ENCODE measurements at places on chromosomes 7 and 10.

DNA sequence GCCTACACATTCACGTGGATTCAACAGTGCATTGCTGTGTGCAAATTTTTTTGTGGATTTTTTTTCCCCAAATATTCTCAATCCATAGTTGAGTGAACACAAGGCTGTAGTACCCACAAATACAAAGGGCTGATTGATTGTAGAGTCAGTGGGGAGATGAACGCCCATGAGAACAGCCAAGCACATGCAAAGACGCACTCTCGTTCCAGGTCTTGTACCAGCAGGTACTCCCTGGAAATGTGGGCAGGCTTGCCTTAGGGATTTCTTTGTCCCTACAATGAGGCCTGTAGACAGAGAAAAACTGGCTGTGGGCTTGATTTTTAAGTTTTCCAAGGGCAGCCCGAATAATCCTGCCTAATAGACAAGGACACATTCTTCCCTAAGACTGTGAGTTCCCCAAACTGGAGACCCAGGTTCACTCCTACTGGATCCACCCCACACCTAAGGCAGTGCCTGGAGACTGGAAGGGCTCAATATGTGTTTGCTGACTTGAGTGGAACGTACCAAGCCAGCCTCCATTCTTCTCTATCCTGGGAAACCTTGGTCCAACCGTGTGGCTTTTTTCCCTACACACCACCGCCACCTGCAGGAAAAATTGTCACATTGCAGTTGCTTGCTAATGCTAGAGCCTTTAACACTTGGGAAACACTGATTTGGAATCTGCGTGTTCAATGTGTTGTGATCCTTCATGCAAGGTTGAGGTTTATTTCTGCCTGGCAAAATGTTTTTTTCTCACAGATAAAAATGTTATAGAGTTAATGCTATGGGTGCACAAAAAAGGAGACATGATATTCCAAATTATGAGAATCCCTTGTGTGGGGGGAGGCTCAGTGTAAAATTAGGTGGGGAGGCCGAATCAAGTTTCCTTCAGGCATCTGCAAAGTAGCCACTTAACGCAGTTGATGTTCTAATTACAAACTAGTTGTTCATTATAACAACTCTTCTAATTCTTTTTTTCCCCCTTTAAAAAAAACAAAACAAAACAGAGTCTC is 49.3 kb downstream of the PPP1R17 start:
- no peak for ATAC-seq

DNA sequence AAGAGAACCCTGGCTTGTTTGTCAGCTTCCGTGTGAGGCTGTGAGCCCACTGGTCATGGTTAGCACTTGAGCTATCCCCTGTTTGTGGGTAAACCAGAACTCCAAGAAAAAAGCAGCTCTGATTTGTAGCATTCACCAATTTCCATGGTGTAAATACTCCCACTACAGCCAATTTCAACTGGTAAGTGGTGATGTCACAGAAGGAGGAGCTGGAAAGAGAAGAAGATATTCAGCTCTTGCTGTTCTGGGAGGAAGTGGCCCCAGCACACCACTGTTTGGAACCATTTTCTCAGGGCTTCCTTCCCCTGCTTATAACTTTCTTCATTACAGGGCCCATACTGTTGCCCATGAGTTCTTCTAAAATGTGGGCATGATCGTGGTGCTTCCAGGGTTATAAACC is 500.1 kb upstream of the ZMIZ1 start:
- ATAC-seq, result no peak

- ATAC-seq, result no peak
Measured at GRCh38 chr10:123157210-123157609, 3.0 kb downstream of the BUB3 start.

DNA sequence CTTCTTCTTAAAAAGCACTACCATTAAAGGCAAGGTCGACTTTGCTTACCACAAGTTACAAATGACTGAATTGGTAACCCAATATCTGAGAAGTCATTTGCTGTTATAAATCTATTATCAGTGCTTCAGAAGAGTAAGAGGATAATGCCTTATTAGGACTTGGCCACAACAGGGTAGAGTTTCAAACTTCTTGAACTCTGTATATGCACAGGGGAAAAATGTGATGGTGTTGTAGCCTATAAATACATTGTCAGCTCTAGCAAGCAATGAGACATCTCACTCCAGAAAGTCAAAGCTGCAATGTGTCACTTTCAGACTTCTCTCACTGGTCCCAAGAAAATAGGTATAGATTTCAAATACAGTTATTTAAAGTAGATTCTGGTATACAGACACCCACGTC is 9.3 kb downstream of the TFEC start:
- no peak for ATAC-seq

DNA sequence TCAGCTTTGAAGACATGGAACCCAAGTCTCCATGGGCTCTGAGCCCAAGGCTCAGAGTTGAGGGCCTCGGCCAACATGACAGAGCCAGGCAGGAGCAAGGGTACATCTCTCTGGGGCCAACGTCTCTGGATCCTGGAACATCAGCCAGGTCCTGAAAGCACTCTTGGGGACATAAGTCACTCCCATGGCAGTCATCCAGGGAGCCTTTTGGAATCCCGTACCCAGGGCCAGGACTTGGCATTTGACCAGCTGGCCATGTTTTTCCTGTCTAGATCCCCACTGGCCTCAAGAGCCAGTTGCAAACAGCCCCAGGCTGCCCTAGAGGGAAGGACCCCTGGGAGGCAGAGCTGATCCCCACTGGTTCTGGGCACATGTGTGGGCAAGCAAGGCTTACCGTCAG is 4.3 kb upstream of the CXCL12 start:
- no peak for ATAC-seq

DNA sequence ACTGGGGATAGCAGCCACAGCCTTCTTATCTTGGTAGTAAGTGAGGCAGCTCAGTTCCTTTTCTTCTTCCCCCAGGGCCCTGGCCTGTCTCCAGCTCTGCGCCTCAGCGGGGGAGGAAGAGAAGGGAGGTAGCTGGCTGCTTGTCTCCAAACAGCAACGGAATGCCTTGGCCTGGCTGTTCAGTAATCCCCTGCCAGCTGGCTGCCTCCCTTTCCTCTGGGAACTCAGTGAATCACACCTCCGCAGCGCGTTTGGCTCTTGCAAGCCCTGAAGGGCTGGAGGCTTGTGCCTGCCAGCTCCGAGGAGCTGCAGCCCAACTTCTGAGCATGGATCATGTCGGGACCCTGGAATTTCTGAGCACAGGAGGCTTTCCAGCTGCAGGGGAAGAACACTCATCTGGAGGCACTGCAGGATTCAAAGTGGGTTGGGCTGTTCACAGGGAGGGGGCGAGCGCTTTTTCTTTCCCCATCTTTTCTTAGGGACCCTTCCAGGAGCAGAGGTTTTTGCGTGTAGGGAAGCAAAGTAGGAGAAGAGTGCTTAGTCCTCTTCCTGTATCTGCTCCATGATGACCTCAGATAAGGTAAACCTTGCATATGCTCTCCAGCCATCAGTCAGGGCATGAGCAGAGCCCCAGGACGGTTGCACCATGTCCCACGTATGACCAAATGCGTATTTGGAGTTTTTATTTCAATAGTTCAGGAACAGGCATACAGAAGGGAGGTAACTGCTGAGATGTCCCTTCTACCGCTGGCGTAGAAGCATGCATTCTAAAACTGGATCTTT is 253.2 kb upstream of the INHBA start:
- ATAC-seq, result no peak

GRCh38 chr7:22787951-22788350 is 34.7 kb downstream of the TOMM7 start:
- ATAC-seq, result no peak

- no peak for ATAC-seq
Measured at GRCh38 chr10:124723826-124724225, 20.4 kb downstream of the FAM53B start.

DNA sequence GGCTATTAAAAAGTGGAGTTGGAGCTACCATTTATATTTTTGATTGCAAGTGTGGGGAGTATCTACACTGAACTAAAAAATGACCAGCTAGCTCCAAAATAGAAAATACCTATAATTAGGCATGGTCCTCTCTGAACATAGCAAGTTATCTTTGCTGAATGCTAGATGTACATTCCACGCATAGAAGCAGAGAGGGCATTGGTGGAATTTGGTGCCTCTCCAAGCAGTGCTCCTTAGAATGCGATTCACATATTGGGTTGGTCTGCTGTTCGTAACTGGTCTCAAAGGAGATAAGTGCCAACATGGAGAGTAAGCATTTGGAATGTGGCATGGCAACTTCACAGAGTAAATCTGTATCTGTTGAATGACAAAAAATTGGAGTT is 196.2 kb downstream of the PTN start:
- ATAC-seq, result no peak

GRCh38 chr7:33673029-33673700 is 232.2 kb upstream of the BMPER start:
- no peak for ATAC-seq

DNA sequence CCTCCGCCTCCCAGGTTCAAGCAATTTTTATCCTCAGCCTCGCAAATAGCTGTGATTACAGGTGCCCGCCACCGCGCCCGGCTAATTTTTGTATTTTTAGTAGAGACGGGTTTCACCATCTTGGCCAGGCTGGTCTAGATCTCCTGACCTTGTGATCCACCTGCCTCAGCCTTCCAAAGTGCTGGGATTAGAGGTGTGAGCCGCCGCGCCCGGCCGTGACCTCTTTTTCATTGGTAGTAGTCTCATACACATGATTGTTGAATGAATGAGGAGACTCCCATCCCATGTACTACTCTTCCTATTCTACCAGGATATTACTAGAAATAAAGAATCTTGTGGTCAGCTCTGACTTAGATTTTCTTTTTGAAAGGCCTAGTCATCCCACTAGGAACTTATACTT is 56.8 kb downstream of the ARID5B start:
- ATAC-seq, result no peak

DNA sequence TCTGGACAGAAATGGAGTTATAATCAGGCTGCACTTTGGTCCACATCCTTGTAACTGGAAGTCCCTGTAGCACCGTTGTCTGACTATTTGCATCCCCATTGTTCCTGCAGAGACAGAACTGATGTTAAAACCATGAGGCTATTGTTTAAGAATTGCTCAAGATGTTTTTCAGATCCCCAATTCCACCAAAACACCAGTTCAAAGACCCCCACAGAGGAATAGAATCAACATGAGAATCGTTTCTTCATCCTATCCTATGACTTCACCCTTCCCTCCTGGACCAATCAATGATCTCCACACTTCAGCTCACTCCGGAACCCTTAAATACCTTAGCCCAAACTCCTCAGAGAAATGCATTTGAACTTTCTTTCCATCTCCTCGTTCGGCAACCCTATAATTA is 57.1 kb upstream of the GRID1 start:
- no peak for ATAC-seq

DNA sequence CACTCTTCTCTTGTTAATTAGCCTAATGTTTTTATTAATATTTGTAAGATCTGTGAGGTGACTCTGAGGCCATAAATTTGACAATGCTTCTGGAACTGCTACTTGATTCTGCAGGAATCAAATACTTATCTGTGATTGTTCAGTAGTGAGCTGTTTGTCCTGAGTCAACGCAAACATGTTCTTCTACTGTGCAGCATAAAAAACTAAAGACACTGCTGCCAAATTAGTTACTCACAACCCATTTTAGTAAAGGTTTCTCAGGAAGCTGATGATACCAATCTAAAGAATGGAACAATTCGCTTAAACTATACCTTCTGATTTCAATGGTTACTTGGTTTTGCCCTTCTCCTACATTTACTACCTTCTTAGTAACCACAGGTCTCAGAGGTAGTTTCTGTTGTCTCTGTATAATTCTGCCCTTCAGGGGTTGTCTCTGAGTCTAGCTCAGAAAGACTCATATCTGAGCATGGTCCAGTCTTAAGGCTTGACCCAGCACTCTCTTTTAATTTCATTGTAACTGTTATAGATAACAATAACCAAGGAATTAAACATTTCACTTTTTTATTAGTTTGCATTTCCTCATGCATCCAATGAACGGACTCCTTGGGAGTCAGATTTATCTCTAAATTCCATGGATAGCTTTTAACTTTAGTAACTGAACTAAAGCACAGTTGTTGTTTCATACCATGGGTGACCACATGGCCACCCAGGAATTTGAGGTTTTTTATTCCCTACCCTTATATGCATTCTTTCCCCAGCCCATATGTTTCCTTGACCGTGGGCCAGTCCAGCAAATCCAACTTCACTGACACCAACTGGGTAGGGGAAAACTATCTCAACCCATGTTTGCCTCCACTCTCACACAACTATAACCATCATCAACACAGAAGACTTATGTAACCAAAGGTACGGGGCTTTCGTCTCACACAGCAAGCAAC is 309.5 kb upstream of the TEX47 start:
- ATAC-seq, result no peak

DNA sequence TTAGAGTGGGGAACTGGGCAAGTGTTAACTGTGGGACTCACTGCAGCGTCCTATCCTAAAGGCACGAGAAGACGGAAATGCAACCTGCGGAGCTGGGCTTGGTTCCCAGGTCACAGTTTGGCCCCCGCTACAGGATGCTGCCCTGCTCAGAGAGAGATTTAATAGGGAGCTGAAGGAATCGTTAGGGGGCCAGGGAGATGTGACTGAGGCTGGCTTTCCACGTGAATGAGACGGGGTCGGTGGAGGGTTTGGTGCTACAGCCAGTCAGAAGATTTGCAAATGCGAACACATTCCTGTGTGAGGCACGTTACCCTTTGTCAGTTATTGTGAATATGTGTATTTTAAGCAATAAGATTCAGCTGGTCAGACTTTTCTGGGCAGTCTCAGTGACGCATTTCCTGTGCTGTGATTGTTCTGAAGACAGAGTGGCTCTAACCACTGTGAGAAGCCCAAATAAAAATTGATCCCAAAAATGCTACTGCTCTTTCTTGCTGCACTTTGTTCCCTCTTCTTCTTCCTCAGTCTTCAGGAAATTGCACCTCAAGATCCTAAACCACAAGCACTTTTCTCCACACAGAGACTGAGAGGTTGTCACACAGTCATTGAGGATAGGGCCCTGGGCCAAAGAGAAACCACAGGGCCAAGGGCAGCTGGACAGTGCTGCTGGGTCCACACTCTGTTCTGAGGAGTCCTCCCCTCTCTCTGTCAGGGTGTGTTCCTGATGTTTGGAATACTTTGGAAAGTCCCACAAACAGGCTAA is 21.2 kb downstream of the CYP17A1 start:
- ATAC-seq, result no peak

Data from activated T-helper 17 cell treated with anti-CD3 and anti-CD28 coated beads, Interleukin-2, amount 50 U/mL, for 72 hours (primary cell).